Activated CD8-positive, alpha-beta memory T cell treated with anti-CD3 and anti-CD28 coated beads for 1 hour (primary cell): ENCODE measurements at places on chromosomes 11 and 22.

- DNase-seq = no peak
Measured at GRCh38 chr11:3095712-3096361, 38.6 kb upstream of the CARS1 start.

GRCh38 chr11:88779577-88779976, 286.2 kb downstream of the GRM5 start:
- DNase-seq = no peak

GRCh38 chr22:17945888-17946648, 78.3 kb downstream of the MICAL3 start:
- no peak for DNase-seq

GRCh38 chr11:67667490-67668191, 6.8 kb downstream of the ALDH3B2 start:
- no peak for DNase-seq

GRCh38 chr11:134447696-134448095, 35.7 kb upstream of the B3GAT1 start:
- no peak for DNase-seq

GRCh38 chr22:49886346-49887063, 31.7 kb downstream of the ALG12 start:
- no peak for DNase-seq

- DNase-seq = peak; percentile 34
Measured at GRCh38 chr22:40637183-40638150, 948 bp upstream of the MRTFA start.

DNA sequence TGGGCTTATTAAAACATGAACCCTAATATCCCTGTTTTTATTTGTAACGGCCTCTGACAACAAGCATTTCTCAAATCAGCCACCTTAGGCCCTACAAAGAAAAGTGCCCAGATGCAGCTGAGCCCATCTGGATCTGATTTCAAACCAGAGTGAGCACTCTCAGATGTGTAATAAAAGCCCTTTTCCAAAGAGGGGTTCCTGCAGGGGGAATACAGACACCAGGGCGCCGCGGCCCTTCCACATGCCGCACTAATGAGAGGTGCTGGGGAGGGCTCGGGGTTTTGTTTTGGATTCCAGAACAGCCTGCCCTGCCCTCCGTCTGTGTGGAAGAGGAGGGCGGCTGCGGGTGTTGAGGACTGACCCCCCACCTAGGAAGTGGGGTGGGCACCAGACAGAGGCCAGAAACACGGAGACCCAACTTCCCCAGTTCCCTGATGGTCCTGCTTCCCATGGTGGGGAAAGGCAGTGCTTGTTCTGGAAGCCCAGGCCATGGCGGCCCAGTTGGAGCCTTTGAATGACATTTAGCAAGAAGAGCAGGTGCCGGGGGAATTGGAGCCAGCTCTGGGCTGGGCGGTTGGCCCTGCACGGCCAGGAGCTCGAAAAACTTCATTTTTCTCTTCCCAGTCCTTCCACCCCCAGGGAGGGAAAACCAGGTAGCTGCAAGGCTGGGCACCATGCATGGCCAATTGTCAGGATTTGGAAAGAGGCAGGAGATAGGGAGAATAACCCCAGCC, 63.7 kb downstream of the MACROD1 start:
- DNase-seq = no peak

DNA sequence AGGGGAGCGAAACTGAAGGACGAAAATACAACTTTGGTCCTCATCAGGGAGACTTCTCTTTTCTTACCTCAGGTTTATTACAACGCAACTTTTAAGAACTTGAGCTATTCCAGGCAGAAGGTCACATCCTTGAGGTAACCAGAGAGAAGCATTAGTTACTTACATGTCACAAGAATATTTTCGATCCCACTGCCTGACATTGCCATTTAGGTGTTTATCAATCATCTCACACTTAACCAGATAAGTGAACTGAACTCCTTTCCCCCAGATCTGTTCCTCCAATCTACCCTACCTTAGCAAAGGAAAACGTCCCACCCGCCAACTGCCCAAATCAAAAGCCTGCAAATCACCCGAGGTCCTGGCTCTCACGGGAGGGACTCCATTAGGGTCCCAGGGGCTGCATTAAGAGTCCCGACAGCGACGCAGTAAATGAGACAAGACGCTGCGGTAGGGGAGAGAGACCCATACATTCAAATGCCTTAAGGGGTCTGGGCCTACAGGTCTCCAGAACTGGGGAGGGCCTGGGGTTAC, 734 bp downstream of the ZNF280B start:
- DNase-seq = no peak

GRCh38 chr11:102560555-102561011, 30.0 kb upstream of the MMP7 start:
- DNase-seq = no peak

DNA sequence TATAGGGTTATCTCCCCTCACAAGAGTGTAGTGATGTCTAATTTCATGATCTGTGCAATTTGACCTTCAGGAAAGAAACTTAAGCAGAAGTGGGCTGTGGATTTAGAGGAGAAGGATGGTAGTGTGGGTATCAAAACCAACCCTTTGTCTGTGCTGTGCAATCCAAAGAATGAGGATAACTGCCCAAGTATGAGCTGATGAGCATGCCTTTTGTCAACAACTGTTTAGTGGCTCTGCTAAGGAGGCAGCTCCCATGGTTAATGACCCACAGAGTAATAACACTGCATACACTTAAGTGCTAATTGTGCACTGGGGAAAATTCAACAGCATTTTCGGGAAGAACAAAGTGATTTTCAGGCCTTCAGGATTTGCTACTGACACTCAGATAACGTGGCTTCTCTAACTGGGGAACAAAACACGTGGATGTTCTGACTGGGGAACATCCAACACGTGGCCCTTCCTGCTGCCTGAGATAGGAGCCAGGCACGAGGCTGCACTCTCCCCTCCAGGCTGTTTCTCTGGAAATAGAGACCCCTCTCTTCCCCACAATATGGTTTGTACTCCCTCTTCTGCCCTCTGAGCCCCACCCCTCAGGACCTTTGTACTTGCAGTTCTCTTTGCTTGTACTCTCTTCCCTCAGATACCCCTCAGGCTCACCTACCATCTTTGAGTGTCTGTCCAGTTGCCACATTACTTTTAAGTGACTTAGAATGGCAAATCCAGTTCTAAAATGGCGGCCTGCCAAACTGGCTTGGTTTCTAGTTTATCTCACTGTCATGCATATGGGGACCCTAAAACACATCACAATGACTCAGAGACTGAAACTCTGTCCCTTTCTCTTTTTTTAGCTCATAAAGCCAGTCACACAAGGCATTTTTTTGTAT, 234.9 kb upstream of the POU2AF2 start:
- DNase-seq = no peak

DNA sequence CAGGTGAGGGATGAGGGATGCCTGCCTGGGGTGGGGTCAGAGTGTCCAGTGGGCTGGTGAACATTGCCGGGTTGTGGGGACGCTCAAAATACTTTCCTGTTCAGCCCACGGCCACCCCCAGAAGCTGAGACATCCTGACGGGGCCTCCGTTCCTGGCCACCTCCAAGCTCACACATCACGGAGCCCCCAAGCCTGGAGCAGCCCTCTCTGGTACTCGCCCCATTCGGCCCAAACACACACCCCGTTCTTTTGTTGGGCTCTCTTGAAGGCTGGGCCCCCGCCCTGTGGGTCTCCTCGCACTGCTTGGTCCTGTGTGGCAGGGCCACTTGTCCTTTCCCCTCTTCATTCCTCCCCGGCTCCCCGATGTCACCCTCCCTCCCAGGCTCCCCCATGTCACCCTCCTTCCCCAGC, 442.6 kb downstream of the TBC1D22A start:
- DNase-seq = no peak

- DNase-seq = no peak
Measured at GRCh38 chr11:113992459-113993110, 17.7 kb downstream of the HTR3A start.

- peak; percentile 31 for DNase-seq
Measured at GRCh38 chr22:26656891-26657851, at the start of gene MIAT. Gene MIAT, plus strand, starts transcription at chr22:26657588.

DNA sequence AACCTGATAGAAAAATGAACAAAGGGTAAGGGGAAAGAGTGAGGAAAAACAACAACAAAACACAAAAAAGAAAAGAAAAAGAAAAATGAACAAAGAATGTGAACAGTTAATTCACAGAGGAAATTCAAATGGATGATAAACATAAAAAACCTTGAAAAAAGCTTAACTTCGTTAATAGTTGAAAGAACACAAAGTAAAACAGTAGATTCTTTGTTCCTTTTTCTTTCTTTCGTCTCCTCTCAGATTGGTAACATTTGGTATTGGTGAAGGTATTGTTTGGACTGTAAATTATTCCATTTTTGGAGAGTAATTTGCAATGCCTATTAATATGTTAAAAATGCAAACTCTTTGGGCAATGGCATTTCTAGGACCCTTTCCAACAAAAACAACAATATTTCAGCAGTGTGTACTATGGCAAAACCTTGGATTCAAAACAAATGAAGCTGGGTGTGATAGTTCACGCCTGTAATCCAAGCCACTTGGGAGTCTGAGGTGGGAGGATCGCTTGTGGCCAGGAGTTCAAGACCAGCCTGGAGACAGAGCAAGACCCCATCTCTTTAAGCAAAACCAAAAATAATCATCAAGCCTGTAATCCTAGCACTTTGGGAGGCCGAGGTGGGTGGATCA, 3.3 kb upstream of the BACE1 start:
- DNase-seq = no peak

GRCh38 chr11:44930588-44931302, 19.9 kb downstream of the TP53I11 start:
- DNase-seq = no peak

DNA sequence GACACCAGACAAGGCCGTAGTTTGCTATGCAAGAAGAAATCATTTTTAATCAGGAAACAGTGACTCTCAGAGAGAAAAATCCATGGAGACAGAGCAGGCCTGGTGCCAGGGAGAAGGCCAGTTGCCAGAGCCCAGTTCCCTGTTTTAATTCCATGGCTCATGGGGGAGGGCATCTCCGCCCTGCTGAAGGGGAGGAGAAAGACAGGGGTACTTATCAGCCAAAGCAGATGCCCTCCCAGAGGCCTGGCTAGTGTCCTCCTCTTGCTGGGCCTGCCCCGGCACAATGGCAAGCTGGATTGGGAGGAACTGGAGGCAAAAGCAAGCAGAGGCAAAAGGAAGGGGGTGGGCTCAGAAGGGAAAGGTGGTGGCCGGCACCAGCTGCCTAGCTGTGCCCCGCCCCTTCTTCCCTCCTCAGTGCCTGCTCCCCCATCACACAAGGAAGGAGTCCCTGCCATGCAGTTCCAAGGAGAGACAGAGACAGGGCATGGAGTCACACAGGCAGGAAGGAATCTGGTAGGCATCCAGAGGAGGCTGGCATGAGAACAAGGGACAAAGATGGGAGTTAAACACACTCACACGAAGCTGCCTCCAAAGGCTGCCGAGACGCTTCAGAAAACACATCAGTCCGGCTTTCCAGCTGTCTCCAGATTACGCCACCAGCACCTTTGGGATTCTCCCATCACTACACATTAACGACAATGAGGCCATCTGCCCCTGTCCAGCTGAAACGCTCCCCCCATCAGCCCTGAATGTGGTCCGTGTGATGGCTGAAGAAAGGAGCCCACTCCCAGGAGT, 591.8 kb downstream of the BUD13 start:
- no peak for DNase-seq

DNA sequence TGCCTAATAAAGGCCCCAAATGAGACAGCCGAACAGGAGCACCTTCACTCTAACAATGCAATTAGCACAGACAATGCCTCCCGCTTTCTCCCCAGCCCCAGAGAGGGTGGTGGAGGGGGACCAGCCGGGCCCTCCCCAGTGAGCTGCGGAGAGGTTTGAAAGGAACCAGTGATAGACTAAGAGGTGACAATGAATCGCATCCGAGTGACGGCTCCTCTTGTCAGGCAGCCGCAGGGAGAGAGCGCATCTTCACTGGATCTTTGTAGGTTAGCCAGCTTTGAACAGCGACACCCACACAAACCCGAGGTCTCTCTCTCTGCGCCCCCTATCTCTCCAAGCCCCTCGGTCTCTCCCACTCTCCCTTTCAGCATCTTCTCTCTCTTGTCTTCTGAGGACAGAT, 28.0 kb downstream of the FLRT1 start:
- no peak for DNase-seq

GRCh38 chr22:44876921-44877320, 124.5 kb downstream of the ARHGAP8 start:
- no peak for DNase-seq

- no peak for DNase-seq
Measured at GRCh38 chr11:109552376-109552775, 130.4 kb downstream of the C11orf87 start.

DNA sequence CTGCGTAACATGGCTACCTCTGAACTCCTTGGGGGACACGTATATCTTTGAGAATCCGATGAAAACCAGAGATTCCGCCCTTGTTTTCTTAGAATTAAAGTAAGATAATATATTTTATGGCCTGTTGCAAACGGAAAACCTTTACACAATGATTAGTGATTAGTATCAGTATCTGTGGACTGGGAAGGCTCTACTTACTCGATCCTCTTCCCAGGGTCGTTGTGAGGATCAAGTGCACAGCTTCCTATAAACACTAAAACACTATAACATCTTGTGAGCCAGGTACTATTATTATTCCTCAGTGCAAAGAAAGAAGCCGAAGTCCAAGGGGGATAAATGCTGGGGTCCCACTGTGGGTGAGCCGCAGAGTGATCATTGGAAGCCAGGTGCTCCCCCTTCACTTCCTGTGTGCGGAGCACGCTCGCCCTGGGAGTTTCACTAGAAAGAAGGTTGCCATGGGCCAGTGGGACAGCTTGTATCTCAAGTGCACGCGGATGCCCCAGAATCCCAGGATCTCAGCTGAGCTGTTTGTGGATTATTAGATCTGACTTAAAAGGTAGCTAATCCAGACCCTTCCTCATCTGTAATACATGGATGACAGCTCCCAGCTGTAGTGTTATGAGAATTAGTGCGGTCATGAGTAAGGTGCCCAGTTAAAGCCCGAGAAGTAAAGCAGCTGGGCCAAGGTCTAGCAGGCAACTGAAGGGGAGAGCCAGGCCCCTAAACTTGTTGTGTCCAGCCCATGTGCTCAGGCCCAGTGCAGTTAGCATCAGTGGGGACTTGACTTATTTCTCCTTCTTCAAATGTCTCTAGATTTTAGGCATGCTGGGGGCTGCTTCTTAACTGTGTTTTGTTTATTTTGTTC, 839 bp downstream of the CBY1 start:
- no peak for DNase-seq

- DNase-seq = no peak
Measured at GRCh38 chr11:76206327-76207081, at the start of gene WNT11. Gene WNT11, minus strand, starts transcription at chr11:76206502. Its CDS starts 95 bp downstream, at chr11:76206407.

- no peak for DNase-seq
Measured at GRCh38 chr11:103998826-103999508, 37.5 kb upstream of the DDI1 start.

DNA sequence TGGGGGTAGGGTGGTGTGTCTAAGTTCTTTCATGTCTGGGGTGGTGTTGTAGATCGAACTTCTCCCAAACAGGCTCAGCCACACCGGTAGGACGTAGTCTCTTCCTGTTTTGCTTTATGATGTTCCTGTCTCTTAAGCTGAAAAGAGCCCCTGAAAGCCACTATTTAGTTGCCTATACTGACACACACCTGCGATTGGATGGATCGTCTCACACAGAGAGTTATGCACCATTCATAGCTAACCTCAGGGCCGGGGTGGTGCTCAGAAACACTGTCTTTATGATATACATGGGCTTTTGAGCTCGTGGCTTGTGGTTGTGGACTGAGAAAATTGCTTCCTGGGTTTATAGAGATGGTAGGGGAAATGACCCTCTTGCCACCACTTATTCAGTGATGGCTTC, 137.6 kb downstream of the TEAD1 start:
- no peak for DNase-seq

- DNase-seq = no peak
Measured at GRCh38 chr11:1453611-1454034, 33.0 kb downstream of the MOB2 start.

- DNase-seq = no peak
Measured at GRCh38 chr22:37109242-37109917, at the start of gene TMPRSS6. Gene TMPRSS6, minus strand, starts transcription at chr22:37109713. Its CDS starts 6,296 bp downstream, at chr22:37103417.
